NCI-H1694 treated with DMSO at 0.1 percent for 48 hours (cell line): ENCODE measurements at places on chromosomes 6 and 20.

GRCh38 chr6:63565727-63566596 is 6.3 kb upstream of the LOC128125822 start:
- DNase-seq: no peak

GRCh38 chr6:118668761-118669385 is 17.5 kb upstream of the CEP85L start:
- DNase-seq: peak; percentile 22

GRCh38 chr6:52820198-52820597 is 16.6 kb upstream of the GSTA1 start:
- DNase-seq: no peak

DNA sequence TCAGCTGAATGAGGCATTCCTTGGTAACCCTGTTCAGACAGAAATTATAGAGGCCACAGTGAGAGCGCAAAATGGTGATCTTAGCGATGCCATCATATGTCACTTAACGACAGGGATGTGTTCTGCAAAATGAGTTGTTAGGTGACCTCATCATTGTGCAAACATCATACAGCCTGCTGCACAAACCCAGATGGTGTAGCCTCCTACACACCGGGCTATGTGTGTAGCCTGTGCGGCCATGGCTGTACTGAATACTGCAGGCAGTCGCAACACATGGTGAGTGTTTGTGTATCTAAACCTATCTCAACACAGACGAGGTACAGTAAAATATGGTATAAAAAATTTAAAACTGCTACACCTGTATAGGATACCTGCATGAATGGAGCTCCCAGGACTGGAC is 234.1 kb upstream of the PMEPA1 start:
- no peak for DNase-seq

DNA sequence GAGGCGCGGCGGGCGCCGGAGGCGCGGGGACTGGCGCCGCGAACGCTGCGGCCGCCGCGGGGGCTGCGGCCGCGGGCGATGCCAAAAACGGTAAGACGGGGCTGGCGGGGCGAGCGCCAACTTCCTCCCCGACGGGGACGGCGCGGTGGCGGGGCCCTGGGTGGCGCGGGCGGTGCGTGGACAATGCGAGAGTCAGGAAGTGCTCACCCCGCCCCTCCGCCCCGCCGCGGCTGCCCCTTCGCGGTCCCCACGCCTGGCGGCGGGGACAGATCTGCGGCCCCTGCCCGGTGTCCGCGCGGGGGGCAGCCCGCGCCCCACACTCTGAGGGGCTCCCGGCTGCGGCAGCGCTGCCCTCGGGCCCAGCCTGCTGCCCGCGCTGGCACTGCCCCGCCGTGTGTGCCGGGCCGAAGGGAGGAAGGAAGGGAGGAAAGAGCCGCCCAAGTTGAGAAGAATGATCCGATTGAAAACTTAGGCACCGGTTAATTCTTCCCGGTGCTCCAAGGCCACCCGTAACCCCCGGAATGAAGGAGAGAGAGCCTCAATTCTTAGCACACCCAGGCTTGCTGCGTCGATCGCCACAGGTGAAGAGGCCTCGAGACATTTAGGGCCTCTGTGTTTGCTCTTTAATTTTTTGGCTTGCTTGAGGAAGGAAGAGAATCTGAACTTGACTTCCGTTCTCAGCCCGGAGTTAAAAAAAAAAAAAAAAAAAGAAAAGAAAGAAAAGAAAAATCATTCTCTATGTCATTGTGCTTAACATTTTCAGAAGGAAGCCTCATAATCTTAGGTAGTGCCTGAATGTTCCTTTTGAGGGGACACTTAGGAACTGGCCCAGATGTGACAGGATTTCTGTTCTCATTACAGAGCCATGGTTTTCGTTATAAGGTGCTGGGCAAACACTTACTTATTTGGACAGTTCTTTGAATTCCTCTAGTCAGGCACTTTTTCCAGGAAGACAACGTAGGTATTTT is 982 bp downstream of the HECA start:
- no peak for DNase-seq

DNA sequence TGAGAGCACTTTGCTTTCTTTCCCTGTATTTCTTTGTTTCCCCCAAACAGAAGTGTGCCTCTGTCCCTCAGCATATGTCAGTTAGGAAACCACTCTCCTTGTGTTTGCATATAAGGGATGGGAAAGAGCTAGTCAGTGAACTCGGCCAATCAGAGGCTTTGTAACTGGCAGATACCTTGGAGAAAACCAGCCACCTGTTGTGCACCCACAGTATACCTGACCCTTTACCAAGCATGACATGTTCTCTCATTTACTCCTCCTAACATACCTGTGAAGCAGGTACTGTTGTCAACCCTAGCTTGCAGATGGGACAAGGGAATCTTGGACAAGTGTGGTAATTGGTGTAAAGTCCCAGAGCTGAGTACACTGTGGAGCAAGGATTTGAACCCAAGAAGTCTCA is 96.1 kb upstream of the FAM8A1 start:
- DNase-seq: no peak

- DNase-seq: no peak
These were observed 769 bp downstream of the PRL start for GRCh38 chr6:22296067-22296466.

DNA sequence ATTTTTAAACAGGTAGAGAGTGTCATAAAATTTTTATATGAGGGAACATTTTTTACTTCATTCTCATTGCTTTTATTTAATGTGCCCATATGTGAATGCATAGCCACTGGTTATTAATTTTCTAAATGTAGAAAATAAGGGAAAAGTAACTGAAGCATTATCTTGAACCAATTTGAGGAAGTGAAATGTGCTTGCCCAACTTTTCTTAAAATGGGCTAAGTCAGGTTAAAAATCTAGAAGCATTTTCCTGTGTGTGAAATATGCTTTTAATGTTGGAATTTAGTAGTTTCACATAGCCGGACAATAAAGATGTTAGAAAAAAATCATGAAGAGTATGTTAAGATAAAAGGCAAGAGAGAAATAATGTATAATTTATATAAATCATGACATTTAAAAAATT is 3.8 kb downstream of the SEC23B start:
- DNase-seq: no peak

DNA sequence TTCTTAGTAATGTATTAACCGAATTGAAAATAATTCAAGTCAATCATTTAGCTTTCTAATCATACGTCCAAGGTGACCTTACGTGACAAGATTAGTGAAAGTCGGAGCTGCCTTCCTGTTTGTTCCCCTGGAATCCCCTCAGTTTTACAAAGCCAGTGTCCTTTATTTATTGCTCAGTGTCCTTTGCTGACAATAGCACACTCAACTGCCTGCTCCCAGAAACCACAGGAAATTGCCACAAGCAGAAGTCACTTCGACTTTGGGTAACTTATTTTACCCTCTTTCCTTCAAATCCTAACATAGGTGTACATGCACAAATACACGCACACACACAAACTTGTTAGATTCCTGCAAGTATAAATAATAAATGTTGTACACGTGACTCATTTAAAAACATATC is 1167.7 kb upstream of the ADGRB3 start:
- no peak for DNase-seq
